Uterus (tissue), 4 donors: ENCODE measurements at places on chromosomes 1 and 21.

DNA sequence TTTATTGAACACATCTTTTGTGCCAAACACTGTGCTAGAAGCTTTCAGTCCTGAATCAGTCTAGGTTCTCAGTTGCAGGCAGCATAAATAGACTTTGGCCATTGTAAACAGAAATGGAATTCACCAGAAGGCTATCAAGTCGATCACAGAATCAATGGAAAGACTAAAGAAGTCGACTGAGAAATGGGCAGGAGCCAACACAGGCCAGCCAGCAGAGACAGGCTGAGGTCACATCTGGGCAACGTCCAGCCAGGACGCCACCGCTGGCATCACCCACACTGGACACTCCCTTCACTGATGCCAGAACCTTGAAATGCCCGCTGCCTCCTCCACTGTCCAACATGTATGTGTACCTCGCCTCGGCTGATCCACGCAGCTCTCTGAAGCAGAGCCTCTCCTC, 5.5 kb upstream of the CNTN2 start:
- H3K4me1 ChIP-seq, result no peaks in the 10 kb centered on the region
- no peaks in the 10 kb centered on the region for H3K27me3 ChIP-seq
- DNase-seq, result no peak
- no peaks in the 10 kb centered on the region for H3K36me3 ChIP-seq

DNA sequence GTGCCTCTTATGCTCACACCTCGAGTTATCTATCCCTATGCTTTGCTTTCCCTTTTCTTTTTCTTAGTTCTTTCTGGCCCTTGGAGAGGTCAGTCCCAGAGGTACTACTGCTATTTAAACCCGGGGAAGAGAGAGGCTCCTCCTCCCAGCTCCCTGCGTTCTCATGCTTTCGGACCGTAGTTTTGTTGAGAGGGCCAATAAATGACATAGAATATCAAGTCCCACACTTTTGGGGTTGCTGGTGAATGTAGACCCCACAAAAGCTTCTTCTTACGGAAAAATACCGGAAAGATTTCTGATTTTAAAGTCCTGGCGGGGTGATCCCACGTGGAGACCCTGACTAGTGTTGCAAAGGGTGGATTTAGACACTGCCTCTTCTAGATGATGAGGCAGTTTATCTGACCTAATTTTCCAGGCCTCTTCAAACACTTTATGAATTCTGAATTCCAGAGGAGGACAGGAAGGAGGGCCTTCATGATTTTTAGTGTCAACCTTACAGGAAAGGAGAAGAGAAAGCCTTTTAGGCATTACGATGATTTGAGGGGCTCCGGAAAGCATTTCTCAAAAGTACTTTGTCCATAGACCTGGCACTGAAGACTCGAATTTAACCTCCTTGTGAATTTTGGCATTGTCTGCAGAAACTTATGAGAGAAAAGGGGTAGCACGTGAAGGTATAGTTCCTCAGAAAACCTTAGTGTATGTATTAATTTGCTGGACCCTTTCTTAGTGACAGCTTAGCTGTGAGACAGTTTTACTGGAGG, 694 bp downstream of the TMEM167B start:
- peak overlapping the region; percentile 94 for H3K27ac ChIP-seq
- H3K4me3 ChIP-seq, result peak overlapping the region; percentile 66
- H3K4me1 ChIP-seq, result peaks cover 8% of the 10 kb centered on the region
- DNase-seq, result no peak

- no peak for DNase-seq
- no peak overlapping the region for H3K4me3 ChIP-seq
- H3K27me3 ChIP-seq, result no peaks in the 10 kb centered on the region
- no peaks in the 10 kb centered on the region for H3K4me1 ChIP-seq
Observed at GRCh38 chr1:42259059-42259738, 75.8 kb downstream of the FOXJ3 start.

DNA sequence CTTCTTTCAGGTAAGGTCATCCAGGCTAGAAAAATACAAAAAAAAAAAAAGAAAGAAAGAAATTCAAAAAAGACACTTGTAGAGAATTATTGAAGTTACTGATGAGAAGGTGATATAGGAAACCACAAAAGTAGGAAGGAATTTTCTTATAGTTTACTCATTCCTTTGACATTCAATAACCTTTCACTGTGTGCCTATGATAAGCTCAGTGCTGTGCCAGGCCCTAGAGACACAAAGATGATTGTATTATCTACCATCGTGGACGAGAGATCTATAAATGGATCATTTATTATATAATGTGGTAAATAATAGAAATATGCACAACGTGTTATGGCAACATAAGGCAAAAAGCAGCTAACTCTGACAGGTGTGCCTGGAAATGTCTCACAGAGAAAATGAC, 109.6 kb upstream of the NGF start:
- no peaks in the 10 kb centered on the region for H3K36me3 ChIP-seq
- H3K27ac ChIP-seq, result no peak overlapping the region
- H3K4me3 ChIP-seq, result no peak overlapping the region
- no peaks in the 10 kb centered on the region for H3K4me1 ChIP-seq

- no peaks in the 10 kb centered on the region for H3K36me3 ChIP-seq
- H3K27ac ChIP-seq, result peak overlapping the region; percentile 16
- DNase-seq, result no peak
- no peak overlapping the region for H3K4me3 ChIP-seq
Observed at GRCh38 chr1:58515794-58516401, 30.6 kb downstream of the OMA1 start.

DNA sequence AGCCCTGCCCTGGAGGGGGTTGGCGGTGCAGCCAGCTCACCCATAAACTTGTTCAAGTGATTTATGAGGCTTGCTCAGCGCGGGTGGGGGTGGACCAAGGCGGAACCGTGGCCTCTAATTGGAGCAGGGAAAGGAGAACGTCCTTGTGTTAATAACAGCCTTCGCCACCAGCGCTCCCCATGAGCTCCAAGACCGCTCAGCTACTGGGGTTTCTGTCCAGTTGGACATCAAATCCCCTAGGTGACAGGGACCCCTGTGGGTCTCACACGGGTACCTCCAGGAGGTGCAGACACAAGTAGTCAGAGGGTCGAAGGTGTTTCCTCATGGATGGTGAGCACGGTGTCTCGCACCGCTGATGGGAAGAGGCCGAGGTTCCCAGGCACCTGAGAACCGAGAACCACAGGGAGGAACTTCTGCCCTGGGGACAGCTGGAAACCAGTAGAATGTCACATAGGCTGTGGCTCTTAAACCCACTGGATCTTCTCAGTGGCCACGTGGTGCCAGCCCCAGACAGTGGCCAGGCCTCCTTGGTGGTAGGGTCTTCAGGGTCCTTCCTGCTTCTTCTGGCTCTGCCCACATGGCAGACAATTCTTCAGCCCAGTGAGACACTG, 3.7 kb upstream of the ACTRT2 start:
- no peaks in the 10 kb centered on the region for H3K36me3 ChIP-seq
- DNase-seq, result no peak
- no peak overlapping the region for H3K27ac ChIP-seq
- H3K27me3 ChIP-seq, result peaks cover 7% of the 10 kb centered on the region
